ENCODE measurements at places on chromosomes 16 and 17.

GRCh38 chr16:2598133-2598641 is 60.4 kb downstream of the PDPK1 start:
- DNase-seq, result no peak

- no peak for DNase-seq
Observed at GRCh38 chr17:32992321-32993033, 830 bp downstream of the SPACA3 start.

- no peak for DNase-seq
Observed at GRCh38 chr16:13936596-13937081, 16.7 kb downstream of the ERCC4 start.

GRCh38 chr17:42251115-42251514 is 25.1 kb downstream of the STAT5B start:
- no peak for DNase-seq

GRCh38 chr16:30474684-30475083 is 2.1 kb downstream of the ITGAL start:
- no peak for DNase-seq

DNA sequence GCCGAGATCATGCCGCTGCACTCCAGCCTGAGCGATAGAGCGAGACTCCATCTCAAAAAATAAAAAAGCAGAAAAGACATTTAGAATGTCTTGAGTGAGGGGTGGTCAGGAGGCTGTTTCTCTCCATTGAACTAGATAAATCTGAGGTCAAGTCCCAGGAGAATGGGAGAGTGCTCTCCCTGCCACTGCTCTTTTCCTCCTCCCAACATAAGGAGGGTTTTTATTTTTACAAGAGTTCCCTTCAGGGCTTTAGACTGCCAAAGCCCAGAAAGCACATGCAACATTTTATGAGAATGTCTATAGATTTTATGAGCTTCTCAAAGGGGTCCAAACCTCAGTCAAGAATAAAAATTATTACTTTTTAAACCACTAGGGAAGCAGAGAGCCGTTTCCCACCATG is 1.6 kb downstream of the RND2 start:
- no peak for DNase-seq

GRCh38 chr16:81701296-81701970 is 77.7 kb upstream of the PLCG2 start:
- no peak for DNase-seq

- no peak for DNase-seq
Observed at GRCh38 chr16:20242568-20243255, 84.6 kb downstream of the GP2 start.

GRCh38 chr17:79943347-79944241 is 92.1 kb downstream of the TBC1D16 start:
- DNase-seq, result no peak

GRCh38 chr16:60107437-60107836 is 1373.3 kb upstream of the GOT2 start:
- no peak for DNase-seq

- no peak for DNase-seq
Observed at GRCh38 chr16:74094962-74095361, 201.7 kb upstream of the PSMD7 start.

DNA sequence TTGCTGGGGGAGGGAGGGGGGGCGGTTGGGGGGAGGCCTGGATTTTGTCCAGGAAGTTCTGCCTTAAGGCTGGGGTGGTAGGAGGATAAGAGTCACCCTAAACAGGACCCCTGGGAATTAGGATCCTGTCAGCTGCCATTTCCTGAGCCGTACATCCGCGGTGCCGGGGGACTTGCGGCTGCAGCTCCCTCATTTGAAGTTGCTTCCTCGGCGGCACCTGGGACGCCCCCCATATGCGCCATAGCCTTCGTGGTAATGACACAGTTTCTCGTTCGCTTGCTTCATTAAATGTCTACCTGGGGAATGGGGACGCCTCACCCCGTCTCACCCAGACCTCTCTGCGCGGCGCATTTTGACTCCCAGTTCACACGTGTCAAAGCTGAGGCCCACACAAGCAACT is 55.1 kb upstream of the PABPN1L start:
- DNase-seq, result no peak

All from activated CD4-positive, alpha-beta T cell treated with anti-CD3 and anti-CD28 coated beads, Interleukin-2, amount 50 U/mL, for 48 hours (primary cell).